ENCODE measurements at places on chromosomes 5 and 9.
A peak's percentile ranks its signal among the peaks of the same experiment; 100 is the strongest.

DNA sequence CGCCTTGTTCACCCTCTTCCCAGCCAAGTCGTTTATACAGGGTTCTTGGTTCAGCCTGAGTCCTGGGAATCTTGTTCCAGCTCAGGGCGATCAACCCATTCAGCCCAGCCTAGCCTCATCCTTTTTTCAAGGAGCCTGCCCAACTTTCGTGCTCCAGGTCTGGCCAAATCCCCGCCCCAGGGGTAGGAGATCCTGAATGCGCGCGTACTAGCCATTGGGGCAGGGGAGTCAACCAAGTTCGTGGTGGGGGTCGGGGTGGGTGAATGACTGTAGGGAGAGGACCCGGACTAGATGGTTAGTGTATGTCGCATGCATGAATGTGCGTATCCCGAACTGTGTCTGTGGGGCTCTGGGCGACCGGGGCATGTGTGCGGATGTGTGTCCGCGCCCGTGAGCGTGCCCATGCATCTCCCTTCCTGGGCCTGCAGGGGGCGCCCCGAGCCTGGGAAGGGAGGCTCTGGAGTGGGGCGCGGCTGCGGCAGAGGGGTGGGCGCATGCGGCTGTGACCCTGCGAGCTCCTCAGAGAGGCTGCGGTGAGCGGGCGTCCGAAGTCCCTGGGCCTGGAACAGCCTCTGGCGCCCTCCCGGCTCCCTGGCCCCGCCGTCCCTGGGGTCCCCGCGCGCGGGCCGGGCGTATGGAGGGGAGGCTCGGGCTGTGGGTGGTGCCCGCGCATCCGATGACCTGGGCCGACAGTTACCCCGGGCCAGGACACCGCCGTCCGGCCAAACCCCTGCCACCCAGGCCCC lies 8.7 kb downstream of the CCL21 start:
- peak; percentile 23 for DNase-seq

DNA sequence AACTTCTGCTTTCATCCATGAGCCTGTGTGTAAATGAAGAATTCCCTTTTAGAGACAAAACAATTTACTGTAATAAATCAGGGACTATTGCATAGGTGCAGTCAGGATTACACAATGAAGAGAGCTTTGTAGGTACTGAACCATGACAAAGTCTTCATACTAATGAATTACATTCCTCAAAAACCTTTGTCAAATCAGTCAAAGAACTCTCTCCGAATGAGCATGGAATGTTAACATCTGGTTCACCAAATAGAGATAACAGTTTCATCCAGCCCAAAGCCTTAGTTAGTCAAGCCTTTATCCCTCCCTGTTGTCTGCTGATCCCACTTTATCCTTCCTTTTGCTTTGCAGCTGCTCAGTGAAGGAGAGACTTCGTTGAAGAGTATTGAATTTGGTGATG lies 62.9 kb upstream of the DMRTA1 start:
- no peak for DNase-seq

GRCh38 chr9:107484117-107484723 lies 5.3 kb downstream of the KLF4 start:
- DNase-seq, result peak; percentile 64

DNA sequence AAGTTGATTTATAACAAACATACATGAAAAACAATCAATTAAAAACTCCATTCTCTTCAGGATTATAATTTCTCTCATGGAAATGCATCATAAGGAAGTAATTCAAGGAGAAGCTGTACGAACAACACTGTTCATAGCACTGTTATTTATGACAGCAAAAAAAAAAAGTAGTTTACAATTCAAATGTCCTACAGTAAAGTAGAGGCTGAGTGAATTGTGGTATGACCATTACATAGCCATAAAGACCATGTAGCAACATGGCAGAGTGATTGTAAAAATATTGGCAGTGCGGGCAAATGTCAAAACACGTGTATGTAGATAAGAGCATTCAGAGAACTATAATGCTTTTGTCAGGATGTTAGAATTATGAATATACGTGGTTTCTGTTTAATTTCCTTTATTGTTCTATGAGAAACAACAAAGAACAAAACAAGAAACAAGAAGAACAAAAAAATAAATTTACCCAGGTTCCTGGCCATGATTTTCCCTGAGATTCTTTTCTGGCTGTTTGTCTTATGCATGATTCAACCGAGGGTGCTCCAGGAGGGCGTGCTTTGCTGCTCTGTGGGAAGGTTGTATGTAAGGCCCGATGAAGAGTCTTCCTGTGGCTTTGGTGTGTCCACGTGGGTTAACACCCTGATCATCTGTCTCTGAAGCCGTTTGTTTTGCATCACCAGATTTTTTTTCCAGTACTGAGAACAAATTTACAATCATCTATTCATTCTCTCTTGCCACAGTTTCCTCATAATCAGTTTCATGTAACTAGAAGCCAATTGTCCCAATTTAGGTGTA lies 28.8 kb downstream of the GCNT4 start:
- no peak for DNase-seq

GRCh38 chr5:164002628-164003027 lies 497.2 kb downstream of the MAT2B start:
- DNase-seq, result no peak

GRCh38 chr5:160020266-160020770 lies 11.4 kb downstream of the TTC1 start:
- DNase-seq, result no peak

DNA sequence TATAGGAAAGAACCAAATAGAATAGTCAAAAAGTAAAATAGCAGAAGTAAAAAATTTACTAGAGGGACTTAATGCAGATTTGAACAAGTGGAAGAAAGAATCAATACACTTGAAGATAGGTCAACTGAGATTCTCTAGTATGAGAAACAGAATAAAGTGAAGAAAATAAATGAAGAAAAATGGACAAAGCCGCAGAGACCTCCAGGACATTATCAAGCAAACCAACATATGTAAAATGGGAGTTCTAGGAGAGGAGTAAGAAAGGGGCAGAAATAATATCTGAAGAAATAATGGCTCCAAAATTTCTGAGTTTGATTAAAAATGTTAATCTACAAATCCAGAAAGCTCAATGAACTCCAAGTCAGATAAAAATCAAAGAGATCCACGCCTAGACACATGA lies 70.0 kb upstream of the ZBTB43 start:
- no peak for DNase-seq

DNA sequence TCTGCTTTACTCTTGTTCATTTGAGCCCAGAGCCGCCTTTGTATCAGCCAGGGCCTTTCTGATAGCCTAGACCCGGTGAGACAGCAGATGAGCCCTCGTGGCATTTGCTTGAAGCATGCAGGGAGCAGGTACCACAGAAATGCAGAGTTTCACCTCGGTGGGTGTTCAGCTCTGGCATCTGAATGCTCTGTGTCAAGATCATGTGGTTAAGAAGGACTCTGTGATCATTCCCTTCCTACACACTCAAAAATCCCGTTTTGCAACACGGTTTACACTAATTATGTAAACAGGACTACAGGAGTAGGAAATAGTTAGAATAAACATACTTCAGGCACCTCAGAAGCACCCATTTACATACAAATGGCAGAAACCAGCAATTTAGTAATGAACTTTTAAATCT lies 67.2 kb downstream of the MVB12B start:
- no peak for DNase-seq

- no peak for DNase-seq
Measured at GRCh38 chr9:111144741-111145140, 106.5 kb upstream of the LPAR1 start.

DNA sequence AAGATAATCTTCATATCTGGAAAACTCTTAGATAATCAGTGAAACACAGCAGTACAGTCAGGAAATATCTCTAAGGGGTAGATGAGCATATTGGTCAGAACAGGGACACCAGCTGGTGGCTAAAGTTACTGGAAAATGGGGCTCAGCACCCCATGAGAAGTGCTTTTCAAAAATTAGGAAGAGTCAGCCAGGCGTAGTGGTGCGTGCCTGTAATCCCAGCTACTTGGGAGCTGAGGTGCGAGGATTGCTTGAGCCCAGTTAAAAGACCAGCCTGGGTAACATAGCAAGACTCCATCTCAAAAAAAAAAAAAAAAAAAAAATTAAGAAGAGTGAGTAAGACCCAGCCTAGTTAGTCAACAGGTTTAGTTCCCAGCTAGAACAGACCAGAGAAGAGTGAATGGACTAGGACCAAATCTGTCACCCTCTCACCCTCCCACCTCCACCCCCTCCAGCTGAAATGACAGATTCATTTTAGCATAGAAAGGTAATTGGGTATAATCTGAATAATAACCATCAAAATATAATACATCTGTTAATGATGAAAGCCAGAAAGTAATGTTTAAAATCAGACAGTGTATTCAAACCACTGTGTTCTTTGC lies 120.9 kb downstream of the CDC42SE2 start:
- no peak for DNase-seq

- DNase-seq, result no peak
Measured at GRCh38 chr9:102518324-102518723, 476.8 kb upstream of the CYLC2 start.

GRCh38 chr5:137631453-137631852 lies 104.4 kb downstream of the KLHL3 start:
- no peak for DNase-seq

- no peak for DNase-seq
Measured at GRCh38 chr5:156020647-156021046, 306.3 kb upstream of the SGCD start.

DNA sequence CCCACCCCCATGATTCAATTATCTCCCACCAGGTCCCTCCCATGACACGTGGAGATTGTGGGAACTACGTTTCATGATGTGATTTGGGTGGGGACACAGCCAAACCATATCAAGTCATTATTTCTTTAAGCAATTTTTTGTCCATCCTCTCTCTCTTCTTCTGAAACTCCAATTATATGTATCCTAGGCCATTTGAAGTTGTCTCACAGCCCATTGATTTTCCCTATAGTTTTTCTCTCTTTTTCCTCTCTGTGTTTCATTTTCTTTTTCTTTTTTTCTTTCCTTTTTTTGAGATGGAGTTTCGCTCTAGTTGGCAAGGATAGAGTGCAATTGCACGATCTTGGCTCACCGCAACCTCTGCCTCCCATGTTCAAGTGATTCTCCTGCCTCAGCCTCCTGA lies 101.9 kb upstream of the CXCL14 start:
- no peak for DNase-seq

Measured in HCT116 (cell line).